Natural killer cell treated with Interleukin-12 subunit alpha and Interleukin-12 subunit beta and Interleukin-15 and Interleukin-18, amount 100 ng/mL, for 72 hours (primary cell): ENCODE measurements at places on chromosomes 2 and 18.

DNA sequence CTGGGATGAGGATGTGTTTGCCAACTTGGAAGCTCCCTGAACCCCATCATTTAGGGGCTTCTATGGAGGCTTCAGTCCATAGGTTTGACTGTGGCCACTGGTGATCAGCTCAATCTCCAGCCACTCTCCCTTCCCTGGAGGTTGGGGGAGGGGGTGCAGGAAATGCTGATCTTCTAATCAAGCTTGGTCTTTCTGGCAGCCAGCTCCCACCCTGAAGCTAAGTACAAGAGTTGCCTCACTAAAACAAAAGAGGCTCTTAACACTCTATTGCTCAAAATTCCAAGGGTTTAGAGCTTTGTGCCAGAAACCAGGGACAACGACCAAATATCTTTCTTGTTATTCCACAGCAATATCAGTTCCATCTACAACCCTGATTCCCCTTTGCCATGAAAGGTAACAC, 19.4 kb upstream of the MPPE1 start:
- no peaks in the 10 kb centered on the region for H3K36me3 ChIP-seq
- no peak overlapping the region for H3K27ac ChIP-seq
- no peak for DNase-seq

DNA sequence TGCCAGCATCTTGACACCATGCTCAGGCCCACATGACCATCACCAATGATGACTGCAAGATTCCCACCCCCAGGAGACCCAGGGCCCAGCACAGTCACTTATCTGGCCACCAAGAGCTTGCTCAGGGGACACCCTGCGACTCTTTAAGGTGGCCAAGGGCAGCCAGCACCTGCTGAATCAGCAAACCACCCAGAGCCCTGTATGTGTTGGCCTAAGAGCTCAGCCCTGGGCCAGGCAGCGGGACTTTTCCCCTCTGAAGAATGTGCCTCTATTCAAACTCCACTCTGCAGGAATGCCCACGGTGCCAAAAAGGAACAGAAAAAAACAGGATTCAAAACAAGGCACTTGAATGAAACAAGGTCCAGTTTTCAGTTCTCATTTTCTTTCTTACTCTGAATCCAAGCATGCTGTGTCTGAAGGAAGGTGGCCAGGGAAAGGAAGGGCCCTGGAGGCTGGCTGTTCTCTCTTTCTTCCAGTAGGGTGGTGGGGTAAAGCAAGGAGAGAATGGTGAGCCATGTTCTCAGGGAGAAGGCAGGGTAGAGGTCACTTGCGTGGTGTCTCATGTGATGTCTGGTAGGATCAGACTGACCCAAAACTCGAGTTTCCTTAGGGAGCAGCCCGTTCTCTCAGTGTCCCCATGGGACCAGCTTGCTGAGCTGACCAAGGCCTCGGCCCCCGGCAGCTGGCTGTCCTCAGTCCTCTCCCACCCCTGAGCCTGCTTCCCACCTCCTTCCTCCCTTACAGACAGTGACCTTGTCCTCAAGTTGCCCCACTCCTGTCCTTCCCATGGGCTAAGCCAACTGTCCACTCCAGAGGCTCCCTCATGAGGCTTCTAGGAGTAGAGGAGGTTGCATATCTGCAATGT, 150.0 kb downstream of the RNF152 start:
- DNase-seq = no peak
- H3K4me3 ChIP-seq = no peak overlapping the region
- H3K4me1 ChIP-seq = no peaks in the 10 kb centered on the region
- peaks cover 10% of the 10 kb centered on the region for H3K27me3 ChIP-seq

- no peak overlapping the region for H3K4me3 ChIP-seq
- H3K27me3 ChIP-seq = no peaks in the 10 kb centered on the region
- peaks cover 67% of the 10 kb centered on the region for H3K4me1 ChIP-seq
These were observed 43.5 kb downstream of the TMEM163 start for GRCh38 chr2:134675314-134675713.

DNA sequence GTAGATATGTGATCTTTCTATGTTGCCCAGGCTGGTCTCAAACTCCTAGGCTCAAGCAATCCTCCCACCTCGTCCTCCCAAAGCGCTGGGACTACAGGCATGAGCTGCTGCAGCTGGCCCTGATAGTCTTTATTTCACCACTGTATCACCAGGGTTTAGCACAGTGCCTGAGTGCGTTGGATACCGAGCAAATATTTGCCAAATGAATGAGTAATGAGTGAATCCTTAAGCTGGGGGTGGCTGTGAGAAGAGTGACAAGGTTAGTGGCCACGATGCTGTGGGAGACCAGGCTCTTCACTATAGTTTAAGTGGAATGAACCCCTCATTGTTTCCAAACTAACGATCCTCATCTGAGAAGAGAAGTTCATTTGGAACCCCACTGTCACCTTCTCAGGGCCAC, 60.8 kb upstream of the FAM136A start:
- no peaks in the 10 kb centered on the region for H3K36me3 ChIP-seq
- no peak overlapping the region for H3K27ac ChIP-seq
- no peak for DNase-seq
- H3K4me1 ChIP-seq = no peaks in the 10 kb centered on the region

GRCh38 chr2:113930448-113930847, 40.6 kb downstream of the ACTR3 start:
- peaks cover 31% of the 10 kb centered on the region for H3K4me1 ChIP-seq
- H3K27me3 ChIP-seq = no peaks in the 10 kb centered on the region
- no peak overlapping the region for H3K4me3 ChIP-seq

DNA sequence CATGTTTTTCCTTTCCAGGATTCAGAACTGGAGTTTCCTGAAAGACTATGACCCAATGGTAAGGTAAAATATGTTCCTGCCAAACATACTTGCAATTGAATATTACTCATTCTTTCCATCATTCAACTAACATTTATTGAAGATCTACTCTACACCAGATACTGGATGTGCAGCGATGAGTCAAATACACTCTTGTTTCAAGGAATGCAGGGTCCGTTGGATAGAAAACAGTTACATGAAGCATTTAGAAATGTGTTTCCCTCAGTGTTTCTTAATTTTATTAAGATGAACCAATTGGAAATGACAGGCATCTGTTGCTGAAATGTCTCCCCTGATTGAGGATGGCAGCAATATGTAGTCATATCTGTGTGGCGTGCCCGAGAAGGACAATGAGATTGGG, 14.8 kb upstream of the SLC66A3 start:
- no peaks in the 10 kb centered on the region for H3K36me3 ChIP-seq
- DNase-seq = no peak
- no peak overlapping the region for H3K4me3 ChIP-seq
- H3K4me1 ChIP-seq = peaks cover 3% of the 10 kb centered on the region
- no peak overlapping the region for H3K27ac ChIP-seq

GRCh38 chr2:96843538-96844268, at the start of gene ANKRD23:
ANKRD23 (minus strand) TSS chr2:96844021; CDS start chr2:96843992, 29 bp downstream.
- no peaks in the 10 kb centered on the region for H3K4me1 ChIP-seq
- no peaks in the 10 kb centered on the region for H3K27me3 ChIP-seq
- H3K36me3 ChIP-seq = no peaks in the 10 kb centered on the region

- no peak overlapping the region for H3K4me3 ChIP-seq
- H3K4me1 ChIP-seq = no peaks in the 10 kb centered on the region
- H3K36me3 ChIP-seq = no peaks in the 10 kb centered on the region
- no peak for DNase-seq
- no peak overlapping the region for H3K27ac ChIP-seq
These were observed 155.5 kb downstream of the CLIP4 start for GRCh38 chr2:29270701-29271121.

- H3K4me3 ChIP-seq = no peak overlapping the region
- H3K27me3 ChIP-seq = peaks cover 13% of the 10 kb centered on the region
- H3K27ac ChIP-seq = no peak overlapping the region
- DNase-seq = no peak
- H3K36me3 ChIP-seq = no peaks in the 10 kb centered on the region
These were observed 299.6 kb downstream of the AGPS start for GRCh38 chr2:177692042-177692782.

GRCh38 chr2:105933906-105934305, 189.2 kb downstream of the NCK2 start:
- peaks cover 2% of the 10 kb centered on the region for H3K4me1 ChIP-seq
- H3K27ac ChIP-seq = no peak overlapping the region
- H3K4me3 ChIP-seq = no peak overlapping the region
- H3K36me3 ChIP-seq = no peaks in the 10 kb centered on the region
- no peak for DNase-seq

DNA sequence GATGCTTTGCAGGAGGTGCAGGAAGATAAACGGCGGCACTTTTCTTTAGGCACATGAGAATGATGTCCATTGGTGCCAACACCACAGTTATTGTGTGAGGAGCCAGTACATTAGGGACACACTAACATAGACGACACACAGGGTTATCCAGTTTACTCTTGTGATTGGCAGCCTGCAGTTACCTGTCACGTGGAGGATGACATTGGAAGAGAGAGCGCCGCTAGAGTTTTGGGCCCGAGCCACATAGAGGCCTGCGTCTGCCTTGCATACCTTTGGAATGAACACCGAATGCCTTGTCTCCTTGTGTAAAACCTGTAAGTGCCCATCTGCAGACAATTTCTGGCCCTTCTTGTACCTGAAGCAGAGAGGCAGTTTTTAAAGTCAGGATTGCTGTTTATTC, 26.9 kb upstream of the TTN start:
- no peaks in the 10 kb centered on the region for H3K36me3 ChIP-seq
- peaks cover 2% of the 10 kb centered on the region for H3K27me3 ChIP-seq
- no peaks in the 10 kb centered on the region for H3K4me1 ChIP-seq
- H3K27ac ChIP-seq = no peak overlapping the region
- DNase-seq = no peak

DNA sequence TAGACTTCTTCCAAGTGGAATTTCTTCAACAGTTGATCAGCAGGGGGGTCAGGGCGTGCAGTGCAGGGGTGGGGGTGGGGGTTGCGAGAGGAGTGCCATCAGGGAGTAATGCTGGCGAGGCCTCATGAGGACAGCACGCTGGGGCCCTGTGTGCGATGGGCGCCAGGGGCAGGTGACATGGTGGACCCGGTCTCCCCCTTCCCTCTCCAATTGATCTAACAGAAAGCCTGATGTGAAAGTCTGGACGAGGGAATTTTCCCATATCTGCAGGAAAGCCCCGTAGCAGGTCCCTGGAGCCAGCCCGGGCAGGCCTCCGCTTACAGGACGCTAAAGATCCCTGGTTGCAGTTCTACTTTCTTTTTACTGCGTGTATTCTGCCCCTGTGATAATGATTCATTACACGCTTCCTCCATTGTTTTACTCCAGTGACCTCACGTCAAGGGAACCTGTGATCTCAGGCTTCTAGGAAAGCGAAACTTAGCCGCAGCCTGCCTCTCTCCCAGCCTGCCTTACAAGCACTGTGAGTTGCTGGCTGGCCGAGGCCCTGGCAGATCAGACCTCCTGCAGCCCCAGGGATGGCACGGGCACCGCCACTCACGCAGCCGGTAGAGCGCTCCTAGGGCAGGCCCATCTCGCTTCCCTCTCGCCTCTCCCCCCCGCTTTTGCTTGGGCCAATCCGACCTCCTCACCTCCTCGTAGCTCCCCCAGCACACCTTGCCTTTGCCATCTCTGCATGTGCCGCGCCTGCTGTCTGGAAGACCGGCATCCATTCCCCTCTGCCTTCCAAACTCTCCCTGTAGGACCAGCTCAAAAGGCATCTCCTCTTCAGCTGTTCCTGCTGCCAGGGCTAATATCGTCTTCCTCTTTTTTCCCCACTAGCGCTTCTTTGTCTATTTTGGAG, 19.2 kb downstream of the NEURL3 start:
- H3K27ac ChIP-seq = peak overlapping the region; percentile 98
- peak; percentile 90 for DNase-seq
- H3K4me1 ChIP-seq = peaks cover 53% of the 10 kb centered on the region
- no peaks in the 10 kb centered on the region for H3K36me3 ChIP-seq
- peak overlapping the region; percentile 93 for H3K4me3 ChIP-seq

DNA sequence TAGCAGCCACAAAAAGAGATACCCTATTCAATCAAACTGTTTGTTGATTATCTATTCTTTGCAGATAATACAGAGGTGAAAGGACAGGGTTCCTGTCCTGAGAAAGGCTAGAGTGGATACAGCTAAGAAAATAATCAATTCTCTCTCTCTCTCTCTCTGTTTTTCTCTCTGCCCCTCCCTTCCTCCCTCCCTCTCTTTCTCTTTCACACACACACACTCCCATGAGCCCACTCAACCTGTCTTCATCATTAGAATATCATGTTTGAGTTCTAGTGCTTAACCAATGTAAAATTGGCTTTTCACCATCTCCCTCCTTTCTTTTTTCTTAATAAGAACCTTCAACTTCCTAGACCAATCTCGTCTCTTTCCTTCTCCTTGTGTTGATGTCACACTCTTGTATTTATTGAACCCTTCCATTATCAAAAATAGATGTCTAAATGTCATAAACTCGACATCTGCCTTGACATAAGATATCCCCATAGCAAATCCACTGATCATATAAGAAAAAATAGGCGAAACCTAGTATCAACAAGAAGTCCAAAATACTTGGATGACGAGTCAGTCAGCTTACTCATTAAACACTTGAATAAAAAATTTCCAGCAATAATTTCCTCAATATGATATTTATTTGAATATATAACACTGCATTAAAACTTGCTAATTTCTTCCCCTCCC, 42.8 kb upstream of the CYTIP start:
- H3K36me3 ChIP-seq = peaks cover 7% of the 10 kb centered on the region
- H3K4me3 ChIP-seq = peak overlapping the region; percentile 11
- no peak for DNase-seq
- peak overlapping the region; percentile 1 for H3K27ac ChIP-seq
- peaks cover 58% of the 10 kb centered on the region for H3K4me1 ChIP-seq

DNA sequence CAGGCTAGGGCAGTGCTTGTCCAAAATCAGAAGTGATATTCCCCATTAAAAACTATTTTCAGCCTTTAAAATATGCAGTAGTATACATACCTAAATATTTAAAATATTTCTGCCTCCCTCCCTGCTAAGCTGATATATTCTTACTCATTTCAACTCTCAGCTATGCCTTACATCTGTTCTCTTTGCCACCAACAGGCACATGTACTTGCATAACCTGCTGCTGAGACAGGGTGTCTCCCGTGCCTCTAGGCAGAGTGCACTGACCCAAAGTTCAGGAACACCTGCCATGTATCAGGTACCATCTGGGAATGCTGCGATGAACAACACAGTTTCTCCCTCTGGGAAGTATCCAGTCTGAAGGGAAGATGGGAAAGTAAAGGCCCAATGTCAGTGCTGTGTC, 91.7 kb downstream of the STK39 start:
- H3K36me3 ChIP-seq = no peaks in the 10 kb centered on the region
- DNase-seq = no peak
- no peak overlapping the region for H3K4me3 ChIP-seq

DNA sequence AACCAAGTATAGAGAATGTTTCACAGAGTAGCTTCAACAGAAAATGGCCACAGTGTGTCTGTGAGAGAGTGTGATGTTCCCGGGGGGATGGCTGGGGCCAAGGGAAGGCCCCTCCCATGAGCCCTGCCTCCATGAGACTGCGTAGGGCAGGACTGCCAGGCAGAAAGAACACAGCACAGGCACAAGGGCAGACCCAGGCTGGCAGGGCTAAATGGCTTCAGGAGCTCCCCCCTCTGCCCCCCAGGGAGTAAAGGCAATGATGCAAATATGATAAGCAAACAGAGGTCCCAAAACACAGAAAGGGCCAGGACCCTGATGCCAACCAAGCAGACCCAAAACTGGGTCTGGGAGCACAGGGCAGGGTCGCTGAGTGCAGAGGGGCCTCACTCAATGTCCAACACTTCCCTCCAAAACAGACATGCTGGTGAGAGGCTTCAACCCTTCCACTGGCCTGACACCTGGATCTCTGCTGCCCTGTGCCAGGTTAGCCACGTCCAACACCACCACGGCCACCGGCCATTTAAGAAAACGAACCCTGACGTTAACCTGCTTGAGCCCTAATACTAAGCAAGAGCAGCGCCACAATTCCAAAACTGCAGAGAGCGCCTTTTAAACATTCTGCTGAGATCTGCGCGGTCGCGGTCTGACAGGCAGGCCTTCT, 90.3 kb downstream of the HDAC4 start:
- no peak overlapping the region for H3K27ac ChIP-seq
- no peaks in the 10 kb centered on the region for H3K27me3 ChIP-seq
- H3K4me1 ChIP-seq = peaks cover 20% of the 10 kb centered on the region
- H3K4me3 ChIP-seq = no peak overlapping the region
